ENCODE measurements at places on chromosomes 2 and 18.

DNA sequence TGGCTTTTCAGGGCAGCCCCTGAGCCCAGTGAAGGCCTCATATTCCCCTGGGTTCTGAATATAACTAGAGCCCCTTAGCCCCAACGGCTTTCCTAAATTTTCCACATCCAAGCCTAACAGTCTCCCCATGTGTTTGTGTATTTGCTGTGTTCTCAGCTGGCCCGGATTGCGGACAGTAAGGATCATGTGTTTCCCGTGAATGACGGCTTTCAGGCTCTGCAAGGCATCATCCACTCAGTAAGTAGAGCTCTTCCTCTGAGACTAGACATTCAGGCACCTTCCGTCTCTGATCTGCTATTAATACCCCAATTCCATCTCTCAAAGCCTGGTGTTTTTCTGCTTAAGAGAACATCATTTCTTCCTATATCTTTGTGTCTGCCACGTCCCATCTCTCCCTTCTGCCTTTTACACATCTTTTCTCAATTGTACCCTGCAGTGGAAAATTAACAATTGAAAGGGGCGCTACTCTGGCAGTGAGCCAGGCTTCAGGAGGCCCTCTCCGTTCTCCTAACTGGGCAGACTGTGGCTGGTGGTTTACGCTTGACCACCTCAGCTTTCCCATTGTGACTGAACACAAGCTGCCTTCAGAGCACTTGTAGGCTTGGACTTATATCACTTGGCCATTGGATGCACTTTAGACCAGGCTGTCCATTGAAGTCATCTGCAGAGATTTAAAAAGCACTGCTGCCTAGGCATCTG, 64.4 kb downstream of the ANTXR1 start:
- DNase-seq: no peak

DNA sequence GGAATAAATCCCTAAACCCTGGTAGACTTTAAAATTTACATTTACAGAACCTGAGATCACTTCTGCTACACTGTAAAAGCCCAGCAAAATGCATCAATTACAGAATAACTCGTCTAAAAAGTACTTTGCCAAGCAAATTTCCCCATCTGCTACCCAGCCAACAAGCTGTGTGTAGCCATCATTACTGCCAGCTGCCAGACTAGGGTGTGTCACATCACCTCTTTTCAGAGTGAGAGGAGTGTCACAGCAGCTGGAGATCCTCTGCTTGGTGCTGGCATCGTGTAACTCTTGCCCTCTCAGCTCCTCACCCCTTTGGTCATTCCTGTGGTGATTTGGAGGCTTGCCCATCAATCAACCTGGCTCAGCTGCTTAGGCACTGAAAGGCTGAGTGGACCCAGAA, 340.4 kb upstream of the MMADHC start:
- DNase-seq: no peak

DNA sequence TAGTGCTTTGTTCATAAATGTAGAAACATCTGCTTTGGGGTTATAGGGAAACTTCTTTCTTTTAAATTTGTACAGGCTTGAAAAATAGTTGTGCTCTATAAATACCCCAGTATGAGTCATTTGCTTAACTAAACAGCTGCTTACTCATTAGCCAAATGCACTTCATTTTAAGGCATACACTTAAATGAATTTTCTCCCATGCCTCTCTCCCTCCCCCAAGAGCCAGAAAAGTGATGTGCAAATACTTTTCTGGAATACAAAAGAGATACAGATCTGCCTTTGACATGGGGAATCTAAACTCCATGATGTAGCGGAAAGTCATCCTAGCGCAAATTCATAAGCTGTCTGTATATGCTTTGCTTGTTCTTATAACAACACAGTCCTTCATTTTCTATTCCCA, 469.4 kb downstream of the DLGAP1 start:
- no peak for DNase-seq

- DNase-seq: no peak
These were observed 120.7 kb downstream of the SCG2 start for GRCh38 chr2:223481486-223481885.

GRCh38 chr2:160132761-160133160, 67.3 kb downstream of the ITGB6 start:
- no peak for DNase-seq

GRCh38 chr2:156399950-156400705, 36.1 kb upstream of the GPD2 start:
- no peak for DNase-seq

DNA sequence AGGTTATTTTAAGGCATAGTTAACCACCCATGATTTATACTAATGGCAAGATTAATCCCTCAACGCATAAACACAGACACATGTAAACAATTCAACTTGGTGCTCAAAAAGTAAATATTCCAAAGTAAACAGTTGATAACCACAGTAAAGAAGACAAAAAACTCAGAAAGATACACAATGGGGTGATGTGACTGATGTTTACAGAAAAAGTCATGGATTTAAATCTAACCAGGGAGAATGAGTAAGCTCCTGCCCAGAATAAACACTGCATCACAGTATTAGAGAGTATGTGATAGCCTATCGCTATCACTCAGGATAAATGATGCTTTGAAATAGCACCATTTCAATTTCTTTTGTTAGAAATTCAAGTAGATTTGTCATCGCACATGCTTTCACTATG, 49.3 kb downstream of the HIBCH start:
- no peak for DNase-seq

GRCh38 chr18:30387401-30387800, 655.1 kb downstream of the DSC3 start:
- DNase-seq: no peak

DNA sequence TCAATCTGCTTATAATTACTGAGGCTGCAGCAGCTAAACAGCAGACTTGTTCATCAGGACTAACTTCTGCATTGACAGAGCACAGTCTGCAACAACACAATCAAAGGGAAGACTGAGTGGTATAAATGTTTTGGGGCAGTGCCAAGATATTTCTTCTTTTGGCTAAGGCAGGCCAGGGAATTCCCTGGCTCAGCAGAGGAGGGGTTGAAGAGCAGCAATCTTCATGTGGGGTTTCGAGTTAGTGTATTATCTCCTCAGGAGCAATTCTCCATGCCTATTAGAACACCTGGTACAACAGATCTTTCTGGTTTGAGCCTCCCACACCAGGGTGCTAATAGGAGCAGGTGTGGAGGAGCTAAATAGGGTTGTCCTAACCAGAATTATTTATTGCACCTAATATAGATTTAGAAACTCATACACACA, 103.0 kb upstream of the STK17B start:
- no peak for DNase-seq

GRCh38 chr2:240799033-240799820, 20.8 kb downstream of the KIF1A start:
- no peak for DNase-seq

DNA sequence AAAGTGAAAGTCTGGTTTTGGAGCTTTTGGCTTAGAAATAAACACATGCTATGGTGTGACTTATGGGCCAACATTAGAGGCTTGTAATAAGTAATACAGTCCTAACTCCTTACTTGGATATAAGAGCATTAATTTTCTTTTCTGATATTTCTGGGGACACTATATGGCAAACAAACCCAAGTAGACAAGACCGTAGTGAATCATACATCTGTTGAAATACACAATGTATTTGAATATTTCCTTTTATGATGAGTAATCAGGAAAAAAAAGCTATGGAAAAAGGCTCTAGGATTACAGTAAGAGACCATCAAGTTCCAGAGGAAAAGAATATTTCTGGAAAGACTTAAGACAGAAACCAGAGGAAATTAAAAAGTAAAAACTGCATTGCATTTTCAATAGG, 146.0 kb upstream of the CYP26B1 start:
- DNase-seq: no peak

DNA sequence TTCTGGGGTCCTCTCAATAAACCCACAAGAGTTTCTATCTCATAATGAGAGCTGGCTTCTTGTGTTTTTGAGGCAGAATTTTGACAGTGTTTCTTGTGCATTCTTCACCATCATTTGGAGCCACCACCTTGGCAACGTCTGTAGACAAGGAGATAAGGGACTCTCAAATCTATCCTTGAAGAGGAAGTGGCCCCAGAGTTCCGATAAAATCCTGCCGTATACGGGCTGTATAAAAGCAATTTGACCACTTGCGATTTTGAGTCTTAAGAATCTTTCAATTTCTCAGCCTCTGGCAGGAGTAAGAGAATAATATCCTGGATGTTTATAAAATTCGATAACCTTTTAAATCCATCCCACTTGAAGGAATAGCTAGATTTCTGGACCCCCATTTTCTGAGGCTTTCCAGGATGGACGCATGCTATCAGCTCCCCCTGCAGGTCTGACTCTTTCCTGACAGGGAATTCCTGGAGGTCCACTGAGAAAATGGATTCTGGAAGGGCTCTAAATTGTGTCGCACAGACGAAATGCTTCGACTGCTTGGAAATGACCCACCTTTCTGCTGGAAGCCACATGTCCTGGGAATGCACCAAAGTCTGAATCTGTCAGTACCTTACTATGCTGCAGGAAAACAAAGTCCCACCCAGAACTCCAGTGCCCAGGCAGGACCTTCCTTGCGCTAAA, 54.1 kb downstream of the E2F6 start:
- no peak for DNase-seq

- DNase-seq: no peak
These were observed 348.1 kb downstream of the RNF144A start for GRCh38 chr2:7265286-7265685.

DNA sequence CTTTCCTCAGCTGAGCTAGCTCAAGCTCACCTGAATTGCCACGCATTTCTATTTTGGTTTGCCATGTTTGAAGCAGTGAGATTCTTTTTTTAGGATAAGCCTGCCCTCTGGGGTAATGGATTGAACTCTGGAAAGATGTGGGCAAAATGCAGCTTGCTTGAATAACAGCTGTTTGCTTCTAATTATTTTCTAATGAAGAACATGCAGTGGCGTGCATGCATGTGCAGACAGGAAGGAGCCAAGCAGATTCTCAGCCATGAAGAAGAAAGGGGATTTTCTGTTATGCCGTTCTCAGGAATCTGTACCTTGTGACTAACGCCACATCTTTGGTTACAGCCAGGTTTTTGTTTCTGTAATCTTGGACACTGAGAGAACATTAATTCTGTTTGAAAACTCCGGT, 171.2 kb downstream of the ANTXR1 start:
- DNase-seq: no peak

DNA sequence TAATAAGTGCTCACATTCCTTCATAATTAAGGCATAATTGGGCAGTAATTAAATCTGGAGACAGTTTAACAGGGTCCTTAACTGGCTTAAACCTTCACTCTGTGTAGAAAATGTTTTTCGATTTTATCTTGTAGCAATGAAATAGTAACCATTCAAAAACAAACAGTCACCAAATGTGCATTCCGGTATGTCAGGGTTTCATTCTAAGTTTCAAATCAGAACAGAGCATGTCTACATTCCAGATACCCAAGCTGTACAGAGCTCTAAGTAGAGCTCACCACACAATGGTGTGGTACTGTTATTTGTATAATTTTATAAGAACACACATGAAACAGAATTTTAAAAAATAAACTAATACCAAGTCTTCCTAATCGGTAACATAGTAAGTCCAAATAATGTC, 52.6 kb downstream of the SMAD2 start:
- DNase-seq: no peak

DNA sequence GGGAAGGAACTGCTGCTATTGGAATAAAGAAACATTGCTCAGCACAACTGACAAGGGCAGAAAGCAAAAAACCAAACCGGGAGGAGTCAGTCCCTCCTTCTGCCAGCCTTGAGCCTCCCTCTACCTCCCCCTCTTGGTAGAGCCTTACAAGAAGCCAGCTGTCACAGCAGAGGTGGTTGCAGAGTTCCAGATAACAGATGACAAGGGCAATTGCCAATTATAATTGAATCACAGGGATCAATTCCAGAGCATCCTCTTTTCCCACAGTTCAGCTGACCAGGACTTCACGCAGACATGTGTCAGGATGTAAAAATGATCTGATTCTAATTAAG, 548.2 kb upstream of the LRRTM1 start:
- no peak for DNase-seq

GRCh38 chr2:20179755-20180594, 45.0 kb downstream of the SDC1 start:
- DNase-seq: no peak

- no peak for DNase-seq
These were observed 84.9 kb upstream of the ZCCHC2 start for GRCh38 chr18:62438018-62438329.

- DNase-seq: no peak
These were observed 359.5 kb upstream of the RGPD4 start for GRCh38 chr2:107466984-107467773.

DNA sequence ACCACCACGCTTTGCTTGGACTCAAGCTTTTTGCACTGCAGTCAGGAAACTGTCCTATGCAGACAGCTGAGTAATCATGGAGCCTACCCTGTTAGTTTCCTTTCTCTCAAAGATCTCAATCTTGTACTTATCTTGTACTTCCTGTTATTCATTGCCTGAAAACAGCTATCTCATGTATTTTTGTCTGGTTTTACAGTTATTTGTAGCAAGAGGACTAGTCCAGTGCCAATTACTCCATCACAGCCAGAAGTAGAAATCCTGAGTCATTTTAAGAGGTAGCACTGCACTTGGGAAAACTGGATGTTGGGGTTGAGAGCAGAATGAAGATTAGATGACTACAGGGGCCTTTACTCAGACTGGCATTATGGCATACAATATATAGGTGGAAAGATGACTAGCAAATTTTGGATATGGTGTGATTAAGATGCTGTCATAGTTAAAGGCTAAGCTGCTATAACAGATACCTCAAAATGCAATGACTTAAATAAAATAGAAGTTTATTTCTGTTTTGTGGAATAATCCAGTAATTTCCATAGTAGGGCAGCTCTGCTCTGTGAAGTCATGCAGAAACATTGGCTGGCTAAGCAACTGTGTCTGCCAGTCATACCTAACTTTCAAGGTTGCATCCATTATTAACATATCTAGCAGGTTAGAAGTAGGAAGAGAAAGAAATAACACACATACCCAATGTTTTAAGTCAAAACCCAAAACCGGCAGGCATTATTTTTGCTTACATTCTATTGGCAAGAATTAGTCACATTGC, 21.1 kb upstream of the CHMP3 start:
- DNase-seq: no peak

GRCh38 chr2:186542002-186542401, 47.9 kb upstream of the ITGAV start:
- DNase-seq: no peak

GRCh38 chr2:40450066-40450795, 1.7 kb downstream of the SLC8A1 start:
- no peak for DNase-seq

- no peak for DNase-seq
These were observed 175.8 kb downstream of the LOXHD1 start for GRCh38 chr18:46481048-46481846.

DNA sequence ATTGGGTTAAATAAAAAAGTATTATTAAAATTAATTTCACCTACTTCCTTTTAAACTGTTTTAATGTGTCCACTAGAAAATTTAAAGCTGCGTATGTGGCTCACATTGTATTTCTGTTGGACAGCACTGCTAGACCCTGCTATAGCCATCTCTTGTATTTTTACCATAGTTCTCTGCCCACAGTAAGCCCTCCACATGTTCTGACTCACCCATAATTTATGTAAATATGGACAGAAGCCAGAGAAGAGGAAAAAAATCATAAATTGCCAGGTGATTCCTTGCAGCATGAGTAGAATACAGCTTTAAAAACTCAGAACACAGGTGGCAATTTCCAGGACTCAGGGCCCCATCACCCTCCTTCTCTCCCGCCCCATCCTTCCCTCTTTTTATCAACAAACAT, 142.4 kb upstream of the MEX3C start:
- DNase-seq: no peak

Measured in esophagus squamous epithelium (tissue), 5 donors.